ENCODE measurements at places on chromosomes 12 and 14.

- no peak for DNase-seq
Measured at GRCh38 chr12:53659011-53659551, 16.8 kb downstream of the ATP5MC2 start.

GRCh38 chr12:67088401-67089118 lies 180.6 kb upstream of the CAND1 start:
- no peak for DNase-seq

GRCh38 chr14:20487396-20487725 lies 18.0 kb upstream of the RNASE10 start:
- no peak for DNase-seq

DNA sequence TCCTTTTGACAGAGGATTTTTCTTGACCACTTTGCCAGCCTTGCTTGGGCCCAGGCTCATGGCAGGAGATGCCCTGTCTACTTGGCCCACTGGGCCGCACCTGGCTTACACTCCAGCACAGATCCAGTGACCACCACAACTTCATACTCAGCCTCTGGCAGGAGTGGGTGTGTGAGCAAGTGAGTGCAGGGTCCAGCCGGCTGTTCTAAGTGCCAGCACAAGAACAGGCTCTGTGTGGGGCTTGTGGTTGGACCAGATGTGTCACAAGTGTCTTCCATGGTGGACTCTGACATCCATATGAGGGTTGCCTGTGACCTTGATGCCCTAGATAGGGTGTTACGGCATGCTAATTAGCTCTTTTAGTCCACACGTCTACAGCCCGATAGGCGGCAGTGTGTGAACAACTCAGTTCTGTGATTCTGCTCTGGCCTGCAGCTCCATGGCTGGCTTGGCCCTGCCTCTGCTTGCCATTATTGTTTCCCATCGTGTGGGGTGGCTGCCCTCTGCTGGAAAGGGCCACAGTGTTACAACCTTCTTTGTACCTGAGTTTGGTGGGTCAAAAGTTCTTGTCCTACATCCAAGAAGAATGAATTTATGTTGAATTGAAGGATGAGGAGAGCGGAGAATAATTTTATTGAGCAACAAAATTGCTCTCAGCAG lies 1089.1 kb downstream of the SLC6A15 start:
- DNase-seq, result no peak

DNA sequence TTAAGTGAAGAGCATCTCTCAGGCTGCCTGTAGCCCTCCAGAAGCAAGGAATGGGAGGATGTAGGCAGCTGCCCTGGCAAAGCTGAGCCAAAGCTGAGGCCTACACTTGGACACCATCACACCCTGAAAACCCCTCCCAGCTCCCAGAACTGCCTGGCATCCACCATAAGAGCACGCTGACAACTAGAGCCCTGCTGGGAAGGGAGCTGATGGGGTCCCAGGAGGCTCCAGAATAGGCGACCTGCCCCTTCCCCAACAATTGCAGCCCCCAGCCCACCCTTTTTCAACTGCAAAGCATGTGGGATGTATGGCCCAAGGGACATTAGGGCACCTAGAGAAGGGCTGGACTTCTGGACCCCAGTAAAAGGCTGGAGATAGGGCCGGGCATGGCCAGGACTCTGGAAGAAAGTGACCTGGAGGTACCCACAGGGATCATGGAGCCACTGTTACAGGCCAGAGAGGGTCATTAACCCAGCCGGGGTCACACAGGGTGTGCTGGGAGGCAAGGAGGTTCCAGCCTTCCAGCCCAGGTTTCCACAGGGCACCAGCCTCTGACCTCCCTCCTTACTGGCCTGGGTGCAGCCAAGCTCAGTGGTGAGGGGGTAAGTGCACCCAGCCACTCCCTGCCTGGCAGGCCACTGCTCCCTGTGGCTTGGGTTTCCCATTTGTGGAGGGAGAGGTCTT lies 27.8 kb downstream of the FAM222A start:
- no peak for DNase-seq

DNA sequence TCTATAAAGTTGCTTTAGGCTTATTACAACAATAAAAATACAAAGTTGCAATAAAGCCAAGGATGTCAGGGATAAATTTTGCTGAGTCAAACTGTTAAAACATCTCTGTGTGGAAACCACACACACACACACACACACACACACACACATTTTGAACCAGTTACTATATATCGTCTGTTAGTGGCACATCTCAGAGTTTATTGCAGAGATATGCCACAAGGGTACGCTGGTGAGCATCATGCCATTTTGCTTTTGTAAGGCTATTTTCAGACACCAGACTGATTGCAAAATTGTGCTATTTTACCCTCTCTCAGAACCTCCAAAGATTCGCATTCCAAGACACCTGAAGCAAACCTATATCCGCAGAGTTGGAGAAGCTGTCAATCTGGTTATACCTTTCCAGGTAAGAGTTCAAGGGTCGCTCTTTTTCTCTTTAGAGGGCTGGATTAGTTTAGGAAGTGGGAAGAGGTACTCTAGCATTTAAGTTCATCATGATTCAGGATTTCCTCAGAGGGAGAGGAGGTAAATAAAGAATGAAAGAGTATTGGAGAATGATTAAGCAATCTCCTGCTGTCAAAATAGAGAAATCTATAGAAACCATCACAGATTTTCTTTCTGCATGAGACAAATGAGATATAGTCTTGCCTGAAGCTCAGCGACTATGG lies 27.3 kb upstream of the CHPT1 start:
- DNase-seq, result peak; percentile 4

Measured in AG09319 (cell line).